ENCODE measurements at places on chromosomes 3 and 15. TPM values are rescaled to one million over a fixed set of nuclear protein-coding genes. Genes with fewer than 3 reads are reported as not detected.

- no peak for DNase-seq
Measured at GRCh38 chr3:109804697-109805096, 467.4 kb upstream of the DPPA4 start.

- DNase-seq, result no peak
Measured at GRCh38 chr15:62900071-62900802, 142.3 kb upstream of the TPM1 start.

DNA sequence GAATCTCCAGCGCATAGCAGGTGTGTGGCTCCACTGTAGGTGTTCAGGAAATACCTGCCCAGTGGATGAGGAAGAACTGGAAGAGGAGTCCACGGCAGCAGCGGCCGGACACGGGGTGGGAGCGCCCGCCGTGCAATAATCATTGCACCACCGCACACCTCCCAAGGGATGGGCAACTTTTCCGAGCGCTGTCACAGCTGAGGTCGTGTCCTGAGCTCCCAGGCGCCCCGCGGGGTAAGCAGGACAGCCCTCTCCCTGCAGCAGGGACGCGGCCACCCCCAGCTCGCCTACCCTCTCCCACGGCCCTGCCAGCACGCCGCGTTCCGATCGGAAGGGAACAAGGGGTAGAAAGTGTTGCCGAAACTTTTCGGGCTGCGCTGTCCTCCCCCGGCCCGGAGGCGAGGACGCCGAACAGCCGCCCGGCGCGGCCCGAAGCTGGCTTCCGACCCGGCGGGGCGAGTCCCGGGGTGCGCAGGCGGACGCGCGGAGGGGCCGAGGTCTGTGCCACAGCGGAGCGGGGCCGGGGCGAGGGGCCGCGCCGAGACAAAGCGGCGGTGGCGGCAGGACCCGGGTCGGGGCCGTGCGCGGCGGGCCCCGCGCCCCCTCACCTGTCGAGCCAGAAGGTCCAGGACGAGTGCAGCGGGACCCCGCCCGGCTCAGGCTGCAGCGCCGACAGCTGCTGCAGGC, 475 bp downstream of the EIF4E3 start:
- no peak for DNase-seq

DNA sequence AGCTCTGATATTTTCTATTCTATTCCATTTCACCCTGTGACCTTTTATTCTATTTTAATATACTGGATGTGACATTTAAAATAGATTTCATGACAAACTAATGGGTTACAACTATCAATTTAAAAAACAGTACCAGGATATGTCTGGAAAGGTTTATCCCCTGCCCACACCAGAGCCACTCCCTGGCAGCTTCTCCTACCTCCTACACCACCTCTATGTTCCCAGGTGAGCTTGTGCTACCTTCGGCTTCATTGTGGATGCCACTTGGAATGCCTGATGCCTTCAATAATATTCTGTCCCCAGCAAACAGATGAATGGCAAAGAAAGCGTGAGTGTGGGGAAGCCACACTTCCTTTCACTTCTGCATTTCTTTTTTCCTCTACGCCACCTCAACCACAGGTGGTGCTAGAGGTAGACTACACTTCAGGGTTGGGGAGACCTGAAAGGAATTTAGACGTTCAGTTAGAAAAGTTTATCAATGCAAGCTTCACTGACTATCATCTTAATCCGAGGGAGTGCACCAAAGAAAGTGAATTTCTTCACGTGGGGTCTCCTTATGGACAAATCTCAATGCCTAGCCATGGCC, 213.0 kb downstream of the SSR3 start:
- no peak for DNase-seq

DNA sequence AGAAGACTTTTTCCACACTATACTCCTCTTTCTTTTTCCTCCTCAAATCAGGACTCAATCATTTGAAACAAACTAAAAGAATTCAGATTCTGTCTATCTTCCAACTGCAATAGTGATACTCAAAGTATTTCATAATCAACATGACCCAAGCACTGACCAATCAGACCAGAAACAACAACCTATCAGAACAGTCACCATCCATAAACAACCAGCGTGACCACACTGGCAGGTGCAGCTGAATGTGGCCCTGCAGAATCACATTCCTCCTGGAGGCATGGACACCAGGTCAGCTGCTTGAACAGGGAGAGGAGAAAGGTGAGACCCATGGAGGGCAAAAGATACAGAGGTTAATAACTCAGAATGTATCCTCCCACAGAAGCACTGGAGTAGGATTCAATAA, 13.3 kb downstream of the HRG start:
- DNase-seq, result no peak

- DNase-seq, result peak; percentile 41
Measured at GRCh38 chr15:31091481-31091880, 10.0 kb downstream of the TRPM1 start.

DNA sequence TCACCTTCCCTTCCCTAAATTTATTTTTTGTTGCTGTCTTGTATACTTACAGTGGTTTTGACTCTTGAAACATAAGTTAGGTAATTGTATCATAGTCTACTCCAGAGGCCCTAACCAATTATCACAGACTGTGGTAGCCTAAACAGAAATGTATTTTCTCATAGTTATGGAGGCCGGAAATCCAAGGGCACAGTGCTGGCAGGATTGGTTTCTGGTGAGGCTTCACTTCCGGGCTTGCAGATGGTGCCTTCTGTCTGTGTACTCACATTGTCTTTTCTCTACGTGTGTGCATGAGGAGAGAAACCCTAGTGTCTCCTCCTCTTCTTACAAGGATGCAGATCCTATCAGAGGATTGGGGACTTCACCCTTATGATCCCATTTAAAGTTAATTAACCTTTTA, 290.2 kb upstream of the KCNMB2 start:
- DNase-seq, result no peak

DNA sequence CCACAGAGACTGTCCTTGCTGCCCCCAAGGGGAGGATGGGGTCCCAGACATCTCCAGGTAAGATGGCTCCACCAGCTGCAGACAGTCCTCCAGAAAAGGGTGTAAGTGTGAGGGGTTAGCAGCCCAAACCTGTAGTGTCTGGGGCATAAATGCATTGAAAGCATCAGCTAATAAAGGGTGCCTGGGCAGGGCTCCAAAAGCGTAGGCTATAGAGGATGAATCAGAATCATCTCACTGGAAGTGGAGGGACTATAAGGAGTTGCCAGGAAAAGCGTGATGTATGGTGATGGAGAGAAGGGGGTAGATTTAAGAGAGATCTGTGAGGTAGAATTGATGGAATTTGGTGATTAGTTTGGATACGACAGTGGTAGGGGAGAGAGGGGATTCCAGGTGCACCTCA, 79.9 kb upstream of the ONECUT1 start:
- DNase-seq, result no peak

- no peak for DNase-seq
Measured at GRCh38 chr3:57385498-57385897, 93.0 kb upstream of the ASB14 start.

DNA sequence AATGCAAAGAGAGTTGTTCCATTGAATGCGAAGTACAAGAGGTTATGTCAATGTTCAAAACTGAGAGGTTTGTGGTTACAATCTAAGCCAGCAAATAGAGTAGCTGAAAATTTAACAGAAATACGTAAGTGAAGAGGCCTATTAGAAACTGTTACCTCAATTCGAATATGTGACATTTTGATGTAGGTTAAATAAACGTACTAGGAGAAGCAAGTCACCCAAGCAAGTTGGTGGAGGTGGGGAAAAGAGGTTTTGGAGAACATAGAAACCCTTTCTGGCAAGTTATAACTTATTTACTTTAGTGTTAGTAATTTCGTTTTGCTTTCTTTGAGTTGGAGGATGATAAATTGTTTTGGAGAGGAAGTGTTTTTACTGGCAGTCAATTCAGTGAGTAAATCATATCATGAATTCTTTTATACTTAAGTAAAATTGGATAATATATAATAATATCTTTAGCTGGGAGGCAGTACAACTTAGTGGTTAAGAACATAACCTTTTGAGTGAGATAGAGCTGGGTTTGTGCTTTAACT, 91.2 kb upstream of the NAALADL2 start:
- DNase-seq, result no peak

- DNase-seq, result no peak
Measured at GRCh38 chr3:50588759-50589433, 19.6 kb downstream of the HEMK1 start.

GRCh38 chr3:121626495-121626894, 33.3 kb downstream of the FBXO40 start:
- no peak for DNase-seq

DNA sequence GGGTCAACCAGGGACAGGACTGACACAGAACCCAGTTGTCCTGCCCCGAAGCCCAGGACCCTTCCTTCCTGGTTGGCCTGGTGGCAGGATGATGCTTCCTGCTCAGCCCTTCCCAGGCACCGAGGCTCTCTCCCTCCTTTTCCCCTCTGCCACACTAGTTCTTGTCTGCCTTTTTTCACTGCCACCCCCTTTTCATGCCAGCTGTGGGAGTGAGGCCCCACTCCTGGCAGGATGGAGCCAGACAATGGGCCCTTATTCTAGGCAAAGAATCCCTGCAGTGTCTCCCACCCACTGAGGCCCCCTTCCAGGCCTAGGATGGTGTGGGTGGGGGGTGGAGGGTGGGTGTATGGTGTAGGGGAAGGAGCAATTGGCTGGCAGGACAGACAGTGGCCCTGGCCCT, 1.1 kb upstream of the SCAMP5 start:
- no peak for DNase-seq

DNA sequence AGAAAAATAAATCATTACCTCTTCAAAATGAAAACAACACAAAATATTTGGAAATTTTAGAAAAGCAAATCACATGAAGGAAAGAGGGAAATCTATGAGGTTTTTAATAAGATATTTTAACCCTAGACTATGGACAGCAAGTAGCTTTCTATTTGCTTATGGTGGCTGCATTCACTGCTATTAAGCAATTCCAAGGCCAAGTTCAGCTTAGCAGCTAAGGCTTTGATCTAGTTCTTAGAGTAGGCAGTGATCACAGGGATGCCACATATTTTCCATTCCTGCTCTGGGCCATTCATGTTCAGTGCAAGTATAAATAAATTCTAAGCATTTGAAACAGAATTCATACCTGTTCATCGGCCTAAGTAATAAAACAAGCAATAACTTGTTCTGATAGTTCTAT, 235.3 kb downstream of the CDIN1 start:
- peak; percentile 75 for DNase-seq

DNA sequence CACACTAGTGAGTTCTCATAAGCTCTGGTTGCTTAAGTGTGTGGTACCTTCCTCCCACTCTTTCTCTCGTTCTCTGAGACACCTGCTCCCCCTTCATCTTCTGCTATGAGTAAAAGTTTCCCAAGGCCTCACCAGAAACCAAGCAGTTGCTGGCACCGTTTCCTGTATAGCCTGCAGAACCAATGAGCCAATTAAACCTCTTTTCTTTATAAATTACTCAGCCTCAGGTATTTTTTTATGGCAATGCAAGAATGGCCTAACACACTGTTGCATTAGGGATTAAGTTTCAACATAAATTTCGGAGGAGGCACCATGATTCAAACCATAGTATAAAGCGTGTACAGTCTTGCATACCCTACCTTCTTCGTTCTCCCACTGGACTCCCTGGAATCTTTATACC, 252.3 kb upstream of the CHRM5 start:
- no peak for DNase-seq

DNA sequence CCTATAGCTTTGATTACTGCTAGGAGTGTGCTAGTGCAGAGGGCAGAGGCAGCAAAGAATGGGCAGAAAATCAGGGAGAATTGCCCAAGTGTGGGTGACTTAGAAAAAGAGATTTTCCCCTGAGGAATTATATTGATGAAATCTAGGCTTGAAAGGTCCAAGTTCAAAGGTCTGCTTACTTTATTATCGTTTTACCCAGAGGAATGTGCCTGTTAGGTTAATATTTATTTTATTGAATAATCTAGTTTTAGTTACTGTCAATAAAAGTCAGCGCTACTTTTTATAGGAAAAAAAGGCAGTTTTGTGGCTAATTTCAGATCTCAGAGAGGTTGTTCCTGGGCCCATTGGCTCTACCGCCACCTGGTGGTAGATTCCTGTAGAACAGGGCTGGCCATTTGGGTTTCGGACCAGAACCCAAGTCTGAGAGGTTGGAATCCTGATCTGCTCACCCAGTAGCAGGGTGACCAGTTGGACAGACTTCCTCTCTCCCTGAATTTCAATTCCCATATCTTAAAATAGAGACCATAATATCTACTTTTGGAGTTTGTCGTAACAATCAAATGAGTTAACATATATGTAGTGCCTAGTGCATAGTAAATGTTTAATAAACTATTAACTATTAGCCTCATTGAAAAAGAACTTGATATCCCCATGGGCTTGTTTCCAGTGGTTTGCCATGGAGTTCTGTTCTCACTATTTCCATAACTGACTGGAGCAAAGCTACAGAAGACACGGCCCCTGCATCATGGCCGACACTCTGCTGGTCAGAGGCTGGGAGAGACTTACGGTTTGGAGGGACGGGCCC, 62.7 kb upstream of the ZNF148 start:
- peak; percentile 79 for DNase-seq

- DNase-seq, result no peak
Measured at GRCh38 chr3:180408654-180409053, 193.3 kb upstream of the TTC14 start.

- DNase-seq, result no peak
Measured at GRCh38 chr3:76715426-76715825, 324.5 kb upstream of the ROBO2 start.

DNA sequence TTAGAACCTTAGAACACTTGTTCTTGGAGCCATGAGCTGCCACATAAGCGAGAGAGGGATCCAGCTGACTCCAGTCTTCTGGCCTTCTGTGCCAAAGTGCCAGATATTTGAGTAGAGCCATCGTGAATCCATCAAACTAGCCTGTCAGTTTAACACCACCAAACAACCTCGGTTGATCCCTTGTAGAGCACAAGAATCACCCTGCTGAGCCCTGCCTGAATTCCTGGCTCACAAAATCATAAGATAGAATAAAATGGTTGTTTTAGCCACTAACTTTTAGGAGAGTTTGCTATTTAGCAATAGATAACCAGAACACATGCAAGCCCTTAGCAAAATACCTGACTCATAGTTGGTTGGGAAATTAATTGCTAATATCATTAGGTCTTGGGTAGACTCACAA, 407.6 kb upstream of the PROK2 start:
- DNase-seq, result no peak

The COPS2 gene
- total RNA-seq, result 17.0 TPM

The PPP1R2 gene
- 140 TPM for total RNA-seq

The C3orf85 gene
- not detected for total RNA-seq

The PTPRG gene
- total RNA-seq, result not detected

The SLC38A3 gene
- not detected for total RNA-seq

The SNX22 gene
- 0.18 TPM for total RNA-seq

The MCF2L2 gene
- total RNA-seq, result 0.05 TPM

The CLDN18 gene
- not detected for total RNA-seq

The ALG3 gene
- total RNA-seq, result 103 TPM

The LCTL gene
- not detected for total RNA-seq
